ENCODE measurements at places on chromosomes 6 and 20. TPM values are rescaled to one million over a fixed set of nuclear protein-coding genes. Genes with fewer than 3 reads are reported as not detected.

Gene PPP1R10
- 17.0 TPM for polyA plus RNA-seq

Gene TCP11
- 0.03 TPM for polyA plus RNA-seq

Gene C20orf141
- not detected for polyA plus RNA-seq

Gene C20orf202
- 0.23 TPM for polyA plus RNA-seq

Gene KCNK15
- polyA plus RNA-seq, result 0.22 TPM

Gene SMLR1
- polyA plus RNA-seq, result not detected

Gene LRFN2
- polyA plus RNA-seq, result not detected

Gene KIAA0408
- polyA plus RNA-seq, result 1.5 TPM

Gene PRL
- not detected for polyA plus RNA-seq

Gene TRIM39
- 7.6 TPM for polyA plus RNA-seq

Gene RBPJL
- 0.06 TPM for polyA plus RNA-seq

Gene TAPBP
- 20.6 TPM for polyA plus RNA-seq

Gene SNX21
- polyA plus RNA-seq, result 15.8 TPM

Gene POM121L2
- polyA plus RNA-seq, result not detected

Gene ECT2L
- 0.28 TPM for polyA plus RNA-seq

Gene AGER
- 3.1 TPM for polyA plus RNA-seq

Gene SLC25A27
- 5.8 TPM for polyA plus RNA-seq

Gene CGAS
- 1.0 TPM for polyA plus RNA-seq

Gene HUS1B
- 0.13 TPM for polyA plus RNA-seq

Gene PLEKHG1
- polyA plus RNA-seq, result 2.6 TPM

Gene GPR63
- polyA plus RNA-seq, result 0.06 TPM

Gene IPCEF1
- 0.06 TPM for polyA plus RNA-seq

Gene CDH22
- 1.0 TPM for polyA plus RNA-seq

Gene METTL24
- polyA plus RNA-seq, result 0.07 TPM

Gene SPTLC3
- 1.6 TPM for polyA plus RNA-seq

Gene TNF
- 0.16 TPM for polyA plus RNA-seq

Gene SCGN
- 2.6 TPM for polyA plus RNA-seq

Gene WFDC2
- polyA plus RNA-seq, result 0.66 TPM

Gene MARCKS
- polyA plus RNA-seq, result 6.7 TPM

Gene NRSN1
- not detected for polyA plus RNA-seq

Gene LAMP5
- polyA plus RNA-seq, result not detected

Gene LRRN4
- polyA plus RNA-seq, result not detected

Gene TRIM15
- polyA plus RNA-seq, result not detected

Gene ZSCAN12
- polyA plus RNA-seq, result 1.2 TPM

Gene FAXC
- 0.44 TPM for polyA plus RNA-seq

Gene TNXB
- polyA plus RNA-seq, result 96.7 TPM

Gene PPP1R3G
- polyA plus RNA-seq, result 3.8 TPM

Gene POFUT1
- polyA plus RNA-seq, result 11.7 TPM

Gene WFDC5
- not detected for polyA plus RNA-seq

Gene NOX3
- polyA plus RNA-seq, result not detected

Gene KIF6
- polyA plus RNA-seq, result 0.01 TPM

Gene EPPIN
- polyA plus RNA-seq, result not detected

Gene NT5DC1
- polyA plus RNA-seq, result 11.8 TPM

Gene SLCO4A1
- 52.7 TPM for polyA plus RNA-seq

Gene ZDHHC14
- 7.7 TPM for polyA plus RNA-seq

Gene EEF1A2
- polyA plus RNA-seq, result 1,465 TPM

Gene FKBP1A
- polyA plus RNA-seq, result 311 TPM

Measured in heart right ventricle (tissue), 16 donors.